COLO829 (cell line): ENCODE measurements at places on chromosomes 13 and 19.

GRCh38 chr13:44710576-44710975, 134.4 kb upstream of the TSC22D1 start:
- DNase-seq: peak; percentile 60

DNA sequence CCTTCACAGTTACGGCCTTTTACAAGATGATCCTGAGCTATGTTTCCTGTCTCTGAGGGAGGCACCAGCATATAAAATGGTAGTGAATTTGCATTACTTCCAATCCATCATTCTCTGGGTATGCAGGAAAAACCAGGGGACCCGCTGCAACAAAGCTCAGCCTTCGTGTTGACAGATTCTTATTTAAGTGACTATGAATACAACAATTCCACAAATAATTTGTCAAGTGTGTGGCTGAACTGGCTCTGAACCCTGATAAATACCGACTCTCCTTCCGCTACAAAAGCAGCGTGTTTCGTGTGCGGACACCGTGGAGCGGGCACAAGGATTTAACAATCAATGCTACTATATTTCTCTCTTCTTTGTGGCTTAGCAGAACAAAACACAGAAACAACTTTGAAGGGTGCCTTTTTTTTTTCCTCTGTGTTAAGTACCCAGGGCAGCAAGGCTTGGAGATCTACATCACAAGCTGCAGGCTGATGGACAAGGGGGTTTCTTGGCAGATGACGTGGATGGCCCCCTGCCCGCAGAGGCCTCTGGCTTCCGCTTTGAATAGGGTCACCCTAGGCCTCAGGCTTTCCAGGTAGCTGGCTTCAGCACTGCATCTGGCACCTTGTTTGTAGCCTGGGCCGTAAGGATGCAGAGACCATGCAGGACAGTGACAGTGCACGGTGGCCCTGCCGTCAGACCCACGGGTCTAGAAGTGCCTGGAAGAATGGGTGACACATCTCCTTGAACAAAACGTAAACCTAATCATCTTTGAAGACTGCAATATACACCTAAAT, 280.5 kb upstream of the TSHZ3 start:
- no peak for DNase-seq

DNA sequence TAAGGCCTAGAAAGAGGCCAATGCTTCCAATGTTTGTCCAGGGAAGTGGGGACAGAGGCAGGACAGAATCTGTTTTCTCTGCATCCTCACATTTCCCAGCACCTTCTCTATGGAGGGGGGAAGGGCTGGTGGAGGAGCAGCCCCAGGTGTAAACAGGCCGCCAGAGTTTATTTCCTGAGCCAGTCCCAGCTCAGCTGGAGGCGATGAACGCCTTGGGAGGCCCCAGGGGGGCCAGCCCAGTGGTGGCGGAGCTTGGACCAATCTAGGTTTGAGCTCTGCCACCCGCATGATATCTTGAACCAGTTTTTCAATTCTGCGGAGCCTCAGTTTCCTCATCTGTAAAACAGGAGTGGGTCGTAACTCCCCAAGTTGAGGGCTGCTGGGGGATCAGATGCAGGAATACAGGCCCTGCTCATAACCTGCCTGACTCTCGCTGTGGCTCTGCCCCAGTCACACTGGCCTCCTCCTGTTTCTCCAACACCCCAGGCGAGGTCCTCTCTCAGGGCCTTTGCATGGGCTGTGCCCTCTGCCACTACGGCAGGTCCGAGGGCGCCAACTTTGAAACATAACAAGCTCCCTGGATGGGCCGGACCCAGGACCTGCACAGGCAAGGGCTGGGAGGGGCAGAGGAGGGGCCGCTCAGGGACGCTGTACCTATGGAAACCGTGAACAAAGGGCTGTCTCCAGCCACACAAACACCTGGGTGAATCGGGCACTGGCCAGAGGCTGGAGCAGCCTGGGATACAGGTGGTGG, 1.1 kb downstream of the TNFAIP8L1 start:
- no peak for DNase-seq

DNA sequence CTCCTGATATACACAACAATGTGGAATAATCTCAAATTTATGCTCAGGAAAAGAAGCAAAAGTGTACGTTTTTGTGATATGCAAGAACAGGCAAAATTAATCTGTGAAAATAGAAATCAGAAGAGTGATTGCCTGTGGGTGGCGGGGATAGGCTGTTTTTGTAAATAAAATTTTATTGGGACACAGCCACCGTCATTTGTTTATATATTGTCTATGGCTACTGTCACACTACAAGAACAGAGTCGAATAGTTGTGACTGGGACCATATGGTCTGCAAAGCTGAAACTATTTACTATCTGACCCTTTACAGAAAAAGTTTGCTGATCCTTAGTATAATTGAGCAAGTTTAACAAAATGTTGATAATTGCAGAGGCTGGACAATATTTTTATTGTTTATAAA, 269.5 kb upstream of the HTR2A start:
- DNase-seq: no peak

- no peak for DNase-seq
These were observed 50.8 kb upstream of the XPO4 start for GRCh38 chr13:20953245-20953931.

- no peak for DNase-seq
These were observed 73.3 kb upstream of the NBEA start for GRCh38 chr13:34868733-34869132.

- DNase-seq: peak; percentile 83
These were observed 62.2 kb upstream of the GTF3A start for GRCh38 chr13:27362064-27362751.

DNA sequence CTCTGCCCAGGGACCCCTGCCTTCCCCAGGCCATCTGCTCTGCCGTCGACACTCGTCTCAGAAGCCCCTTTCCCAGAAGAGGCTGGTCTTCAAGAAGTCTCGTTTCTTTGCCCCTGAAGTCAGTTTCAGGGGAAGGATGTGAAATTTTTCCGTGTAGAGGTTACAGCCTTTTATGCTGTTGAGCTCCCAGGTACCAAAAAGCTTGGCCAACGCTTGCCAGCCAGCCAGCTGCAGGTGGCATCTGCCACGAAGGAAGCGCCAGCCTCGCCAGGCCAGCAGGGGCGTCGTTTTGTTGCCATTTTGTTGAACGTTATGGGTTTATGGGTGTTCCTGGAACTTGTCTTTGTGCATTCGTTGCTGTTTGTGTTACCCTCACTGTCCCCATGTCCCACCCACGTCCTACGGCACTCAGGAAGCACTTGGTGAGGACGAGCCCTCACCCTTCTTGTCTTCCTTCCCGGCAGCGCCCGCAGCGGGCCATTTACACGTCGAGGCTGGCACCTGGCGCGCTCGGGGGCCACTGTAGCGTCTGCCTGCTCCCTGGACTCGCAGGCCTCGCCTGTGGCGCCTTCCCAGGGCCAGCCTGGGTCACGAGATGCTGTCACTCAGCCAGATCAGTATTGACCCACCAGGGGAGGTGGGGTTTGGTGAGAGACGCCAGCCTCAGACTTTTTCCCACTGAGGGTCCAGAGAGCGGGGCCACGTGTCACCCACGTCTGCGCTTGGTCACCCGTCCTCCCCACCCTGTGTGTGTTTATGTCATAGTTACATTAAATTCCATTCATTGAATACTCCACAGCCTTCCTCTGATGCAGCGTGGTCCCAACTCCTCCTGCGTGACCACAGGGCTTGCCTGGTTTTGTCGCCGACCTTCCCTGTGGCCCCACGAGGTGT, 37.1 kb downstream of the AP1M1 start:
- no peak for DNase-seq

- no peak for DNase-seq
These were observed 49.8 kb downstream of the CBY2 start for GRCh38 chr13:45751885-45752284.

- peak; percentile 67 for DNase-seq
These were observed 2.1 kb upstream of the HMG20B start for GRCh38 chr19:3570606-3571011.

DNA sequence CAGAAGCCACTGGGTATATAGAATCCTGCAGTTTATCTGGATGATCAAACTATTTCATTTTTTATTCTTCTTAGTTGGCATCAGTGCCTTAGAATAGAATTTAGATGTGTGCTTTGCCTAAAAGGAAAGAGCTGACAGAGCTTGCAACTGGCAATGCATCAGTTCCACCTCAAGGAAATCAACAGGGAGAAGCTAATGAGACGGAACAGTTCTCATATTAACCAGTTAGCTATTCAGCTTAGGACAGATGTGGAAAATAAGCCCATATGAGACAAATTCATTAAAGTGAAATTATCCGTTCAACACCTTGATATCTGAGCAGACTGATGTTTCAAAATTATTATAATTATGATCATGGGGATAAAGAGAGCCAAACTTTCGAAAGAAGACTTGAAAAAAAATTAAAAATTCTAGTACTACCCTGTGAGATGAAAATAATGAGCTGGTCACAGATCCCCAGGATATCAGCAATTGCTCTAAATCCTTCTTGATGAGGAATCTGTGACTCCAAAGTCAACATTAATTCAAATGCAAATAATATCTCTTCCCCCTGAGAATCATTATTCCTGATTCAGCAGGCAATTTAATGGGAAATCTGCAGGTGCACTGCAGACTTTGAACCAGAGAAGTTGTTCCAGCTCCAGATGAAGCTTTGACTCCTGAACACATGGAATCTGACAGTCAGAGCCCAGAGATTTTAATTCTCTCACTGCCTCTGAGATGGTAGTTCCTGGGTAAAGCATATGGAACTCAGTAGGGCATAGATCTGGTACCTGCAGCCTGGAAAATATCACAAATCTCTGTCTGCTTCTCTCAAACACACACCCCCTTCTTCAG, 486.8 kb downstream of the FOXO1 start:
- no peak for DNase-seq

GRCh38 chr13:42525035-42525504, 48.9 kb upstream of the TNFSF11 start:
- DNase-seq: no peak

DNA sequence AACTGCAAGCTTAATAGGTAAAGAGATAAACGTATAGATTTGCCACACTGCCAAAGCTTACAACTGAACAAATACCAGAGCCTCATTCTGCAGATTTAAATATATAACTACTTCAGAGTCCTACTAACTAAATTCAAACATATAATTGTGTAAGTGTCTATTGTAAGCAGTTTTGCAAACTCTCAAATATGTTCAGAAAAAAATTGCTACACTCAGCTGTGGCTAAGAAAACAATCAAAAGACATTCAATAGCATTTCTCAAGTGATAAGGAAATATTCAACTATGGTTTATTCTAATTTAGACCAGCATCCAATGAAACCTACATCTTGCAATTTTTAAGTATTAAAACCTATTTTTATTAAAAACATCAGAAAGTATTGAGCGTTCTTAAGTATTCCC, 202.4 kb downstream of the KCTD12 start:
- no peak for DNase-seq

- DNase-seq: no peak
These were observed 720.5 kb upstream of the PCDH9 start for GRCh38 chr13:67950603-67951002.

- DNase-seq: no peak
These were observed 24.4 kb upstream of the RPL21 start for GRCh38 chr13:27226991-27227390.

- DNase-seq: no peak
These were observed 7.1 kb upstream of the NFIC start for GRCh38 chr19:3359015-3359918.

GRCh38 chr19:2944403-2944774, 382 bp downstream of the ZNF77 start:
- no peak for DNase-seq

DNA sequence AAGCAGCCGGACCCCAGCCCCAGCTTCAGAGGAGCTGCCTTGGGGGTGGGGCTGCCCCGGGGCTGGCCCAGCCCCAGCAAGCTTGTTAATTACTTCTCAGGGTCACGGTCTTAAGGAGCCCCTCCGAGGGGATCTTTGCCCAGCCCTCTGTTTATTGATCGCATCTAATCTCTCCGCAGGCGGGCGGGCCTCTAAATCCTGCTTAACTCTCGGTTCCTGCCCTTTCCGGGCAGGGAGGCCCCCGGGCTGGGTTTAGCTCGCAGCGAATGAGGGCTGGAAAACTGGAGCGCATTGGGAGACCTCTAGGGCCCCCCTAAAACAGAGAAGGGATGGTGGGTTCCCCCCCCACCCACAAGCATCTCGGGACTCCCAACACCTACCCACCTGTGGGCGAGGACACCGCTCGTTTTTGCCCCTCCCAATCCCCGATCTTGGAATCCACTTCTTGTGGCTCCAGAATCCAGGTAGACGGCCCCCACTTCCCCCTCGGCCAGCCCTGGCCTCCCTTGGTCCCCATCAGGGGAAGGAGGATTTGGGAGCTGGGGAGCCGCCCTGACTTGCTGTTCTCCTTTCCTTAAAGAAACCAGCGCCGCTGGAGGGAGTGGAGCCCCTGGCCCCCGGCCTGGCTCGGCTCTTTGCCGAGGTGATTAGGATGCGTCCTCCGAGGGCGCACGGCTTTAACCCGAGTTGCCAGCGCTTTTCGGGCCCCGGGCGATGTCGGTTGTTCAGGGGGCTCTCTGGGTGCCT, 59.5 kb upstream of the ADGRL1 start:
- DNase-seq: no peak

DNA sequence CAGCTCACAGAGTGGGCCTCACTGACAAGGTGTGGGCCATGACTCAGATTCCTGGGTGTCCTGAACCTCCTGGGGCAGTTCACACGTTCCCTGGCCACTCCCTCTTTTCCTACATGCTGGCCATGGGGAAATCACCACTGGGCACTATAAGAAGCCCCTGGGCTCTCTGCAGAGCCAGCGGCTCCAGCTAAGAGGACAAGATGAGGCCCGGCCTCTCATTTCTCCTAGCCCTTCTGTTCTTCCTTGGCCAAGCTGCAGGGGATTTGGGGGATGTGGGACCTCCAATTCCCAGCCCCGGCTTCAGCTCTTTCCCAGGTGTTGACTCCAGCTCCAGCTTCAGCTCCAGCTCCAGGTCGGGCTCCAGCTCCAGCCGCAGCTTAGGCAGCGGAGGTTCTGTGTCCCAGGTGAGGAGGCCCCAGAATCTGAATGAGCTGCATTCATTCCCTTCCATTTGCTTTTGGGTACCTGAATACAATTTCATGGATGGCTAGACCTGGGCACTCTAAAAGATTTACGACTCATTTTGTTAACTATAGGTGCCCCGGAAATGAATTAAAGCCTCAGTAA, at the start of gene OLFM4:
OLFM4 (plus strand) TSS at position 177 of the 567 bp plus-strand sequence; CDS start at position 201, 24 bp downstream.
- no peak for DNase-seq

DNA sequence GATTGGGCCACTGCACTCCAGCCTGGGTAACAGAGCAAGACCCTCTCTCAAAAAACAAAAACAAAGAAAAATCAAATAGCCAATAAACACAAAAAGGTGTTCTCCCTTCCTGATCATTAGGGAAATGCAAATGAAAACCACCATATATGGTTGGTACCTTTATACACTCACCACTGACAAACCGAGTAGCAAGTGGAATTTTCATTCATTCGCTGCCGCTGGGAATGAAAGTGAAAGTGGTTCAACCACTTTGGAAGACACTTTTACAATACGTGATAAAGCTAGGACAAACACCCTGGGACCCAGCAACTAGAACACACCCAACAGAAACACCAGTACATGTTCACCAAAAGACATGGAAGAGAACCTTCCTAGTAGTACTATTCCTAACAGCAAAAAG, 21.0 kb downstream of the GRIK5 start:
- DNase-seq: peak; percentile 21

GRCh38 chr19:1028062-1028926, 1.9 kb downstream of the CNN2 start:
- peak; percentile 63 for DNase-seq
